ENCODE measurements at places on chromosomes 4 and X.
A peak's percentile ranks its signal among the peaks of the same experiment; 100 is the strongest.

GRCh38 chrX:99078301-99078700 is 1331.8 kb downstream of the PCDH19 start:
- DNase-seq = no peak

GRCh38 chrX:4588056-4588455 is 874.6 kb upstream of the PRKX start:
- DNase-seq = no peak

DNA sequence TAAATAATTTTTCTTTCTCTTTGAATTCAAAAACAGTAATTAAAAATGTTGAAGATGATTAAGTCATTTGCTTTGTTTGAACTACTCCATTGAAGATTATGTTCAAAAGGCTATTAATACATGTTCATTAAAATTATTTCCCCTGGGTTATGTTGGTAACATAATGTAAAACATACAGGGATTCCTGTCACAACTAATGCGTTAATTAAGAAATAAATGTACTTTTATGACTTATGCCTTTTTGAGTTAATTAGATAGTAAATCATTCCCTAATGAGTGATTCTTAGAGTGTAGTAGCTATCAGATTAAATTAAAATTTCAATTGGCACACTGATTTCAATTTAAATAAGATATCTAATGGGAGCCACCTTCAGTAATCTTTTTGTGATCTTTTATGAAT is 549.1 kb downstream of the ANKRD50 start:
- no peak for DNase-seq

DNA sequence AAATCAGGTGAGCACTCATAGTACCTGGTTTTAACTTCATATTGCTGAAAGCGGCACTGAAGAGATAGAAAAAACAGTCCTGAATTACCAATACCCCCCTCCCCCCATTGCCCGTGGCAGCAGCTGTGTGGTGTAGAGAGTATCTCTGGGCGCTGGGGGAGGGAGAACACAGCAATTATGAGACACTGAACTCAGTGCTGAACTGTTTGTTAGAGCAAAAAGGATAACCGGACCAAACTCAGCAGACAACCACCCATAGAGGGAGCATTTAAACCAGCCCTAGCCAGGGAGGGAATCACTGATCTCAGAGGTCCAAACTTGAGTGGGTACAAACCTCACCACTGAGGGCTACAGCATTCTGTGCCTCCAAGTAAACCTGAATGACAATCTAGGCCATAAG is 457.4 kb upstream of the TEX13C start:
- no peak for DNase-seq

DNA sequence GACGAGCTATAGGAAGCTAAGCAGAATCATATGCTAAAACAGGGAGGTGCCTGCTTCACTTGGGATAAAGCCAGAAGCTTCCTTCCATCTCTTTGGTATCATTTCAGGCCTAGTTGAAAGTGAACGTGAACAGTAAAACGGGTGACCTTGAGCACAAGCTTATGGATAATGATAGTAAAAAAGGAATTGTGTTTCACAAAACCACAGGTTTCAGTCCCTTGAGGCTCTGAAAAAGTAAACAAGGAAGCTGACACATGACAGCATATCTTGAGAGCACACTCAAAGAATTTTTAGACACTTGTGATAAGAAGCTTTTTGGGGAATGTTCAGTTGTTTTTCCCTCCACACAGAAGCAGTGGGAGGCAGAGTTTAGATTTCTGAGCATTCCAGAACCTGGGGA is 286.1 kb downstream of the DCHS2 start:
- no peak for DNase-seq

DNA sequence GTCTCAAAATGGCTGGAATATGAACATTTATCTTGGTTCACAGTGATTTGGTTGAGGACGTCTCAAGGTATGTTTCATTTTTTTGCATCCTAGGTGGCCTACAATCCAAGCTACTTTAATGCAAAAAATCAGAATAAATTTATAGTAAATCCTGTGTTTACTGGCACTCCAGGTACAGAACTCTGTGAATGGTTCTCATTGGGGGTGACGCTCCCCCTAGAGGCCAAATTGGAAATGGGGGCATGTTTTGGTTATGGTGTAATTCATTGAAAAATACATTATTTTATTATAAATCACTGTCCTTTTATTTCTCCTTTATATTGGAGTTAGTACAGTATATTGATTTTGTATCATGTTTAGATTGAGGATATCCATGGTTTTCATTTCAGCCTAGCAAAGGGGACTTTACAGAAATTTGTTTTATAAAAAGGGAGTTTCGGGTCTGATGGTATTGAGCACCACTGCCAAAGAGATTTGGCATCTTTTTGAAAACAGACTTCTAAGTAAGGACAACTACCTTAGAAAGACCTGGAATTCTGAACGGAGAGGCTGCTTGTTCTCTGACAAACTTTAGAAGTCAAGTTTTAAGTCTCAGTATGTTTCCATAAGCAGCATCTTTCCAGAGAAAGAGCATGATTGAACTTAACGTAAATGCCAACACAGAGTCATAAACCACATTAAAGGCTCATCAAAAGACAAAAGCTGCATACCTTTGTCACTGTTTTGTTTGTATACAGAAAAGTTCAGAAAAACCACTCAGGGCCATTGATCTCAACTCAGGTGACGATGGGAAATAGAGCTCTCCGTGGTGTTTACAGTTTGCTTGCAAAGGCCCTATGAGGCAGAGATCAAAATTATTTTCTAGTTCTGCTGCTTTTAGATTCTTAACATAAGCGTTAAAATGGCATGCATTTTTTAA is 19.4 kb downstream of the MTM1 start:
- peak; percentile 65 for DNase-seq

GRCh38 chr4:140315970-140316369 is 57.5 kb upstream of the SCOC start:
- no peak for DNase-seq

- no peak for DNase-seq
Measured at GRCh38 chr4:152630324-152630723, 49.5 kb downstream of the TMEM154 start.

DNA sequence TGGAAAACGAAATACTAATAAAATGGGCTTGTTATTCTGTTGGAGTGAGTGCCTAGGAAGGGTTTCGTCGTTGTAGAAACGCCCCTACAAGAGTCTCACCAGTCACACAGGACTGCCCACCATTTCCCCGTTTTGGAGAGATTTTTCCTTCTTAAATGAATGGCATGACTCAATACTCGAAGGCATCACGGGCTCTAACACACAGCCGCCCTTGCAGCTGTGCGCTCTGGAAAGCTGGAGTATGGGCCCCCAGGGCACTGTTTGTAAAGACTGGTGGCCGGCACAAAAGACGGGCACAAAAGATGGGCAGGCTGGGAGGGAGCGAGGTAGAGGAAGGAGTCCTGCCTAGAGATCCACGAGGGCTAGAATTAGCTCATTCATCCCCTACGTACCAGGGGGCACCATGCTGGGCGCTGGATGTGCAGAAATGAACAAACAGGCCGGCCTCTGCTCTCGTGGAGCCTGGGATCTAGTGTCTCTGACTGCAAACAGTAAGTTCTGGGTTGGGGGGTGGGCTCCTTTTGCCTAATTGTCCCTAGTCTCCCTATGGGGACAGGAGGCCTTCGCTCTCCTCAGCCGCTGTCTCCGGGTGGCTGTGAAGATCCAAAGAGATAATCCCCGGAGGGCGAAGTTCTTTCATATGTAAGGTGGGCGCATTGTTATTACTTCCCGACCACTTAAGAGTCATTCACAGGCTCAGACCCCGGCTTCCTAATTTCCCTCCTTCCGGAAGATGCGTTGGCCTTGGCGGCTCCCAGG is 1.0 kb upstream of the SFRP2 start:
- no peak for DNase-seq

DNA sequence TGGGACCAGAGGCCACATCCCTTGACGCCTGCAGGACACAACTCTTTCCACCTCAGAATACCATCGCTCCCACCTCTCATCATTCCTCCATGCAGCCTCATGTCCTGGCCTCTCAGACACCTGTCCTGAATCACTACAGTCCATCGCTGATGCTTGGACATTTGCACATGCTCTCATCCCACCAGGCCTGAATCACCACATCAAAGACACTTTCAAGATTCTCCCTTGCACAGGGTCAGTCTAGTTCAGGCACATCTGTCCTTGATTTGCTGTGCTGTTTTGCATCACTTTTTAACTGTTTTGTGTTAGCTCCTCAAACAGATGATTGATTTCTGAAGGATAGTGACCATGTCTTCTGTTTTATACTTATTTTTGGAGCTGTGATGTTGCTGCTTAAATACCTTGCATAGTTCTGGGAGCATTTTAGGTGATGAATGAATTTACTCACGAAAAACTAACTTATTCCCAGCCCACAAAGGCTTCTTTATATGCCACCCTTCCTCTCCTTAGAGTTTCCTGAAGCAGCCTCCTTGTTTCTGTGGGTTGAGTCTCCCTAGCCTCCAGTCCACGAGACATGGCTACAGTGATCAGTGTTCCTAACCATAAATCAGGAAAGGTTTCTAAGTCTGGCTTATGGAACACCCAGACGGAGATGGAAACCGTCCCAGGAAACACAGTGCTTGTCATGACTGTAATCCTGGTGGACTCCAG is 2.6 kb downstream of the FAM114A1 start:
- no peak for DNase-seq

DNA sequence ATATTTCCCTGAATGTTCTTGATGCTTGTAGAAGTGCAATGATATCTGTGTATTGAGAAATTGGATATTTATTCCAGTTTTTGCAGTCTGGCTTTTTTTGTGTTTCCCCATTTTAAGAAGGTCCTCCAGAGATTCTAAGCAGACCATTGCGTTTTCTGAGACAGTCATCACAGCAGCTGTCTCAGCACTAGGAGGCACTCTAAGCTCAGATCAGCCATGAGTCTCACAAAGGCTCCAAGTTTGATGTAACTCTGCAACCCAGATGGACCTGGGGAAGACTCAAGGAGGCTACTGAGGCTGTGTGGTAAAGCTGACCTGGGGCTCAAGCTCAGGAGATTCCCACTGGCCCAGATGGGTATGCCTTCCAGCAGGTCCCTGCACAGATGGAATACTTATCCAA is 89.3 kb upstream of the CYLC1 start:
- no peak for DNase-seq

GRCh38 chr4:10007436-10007740 is 13.9 kb downstream of the SLC2A9 start:
- peak; percentile 44 for DNase-seq

DNA sequence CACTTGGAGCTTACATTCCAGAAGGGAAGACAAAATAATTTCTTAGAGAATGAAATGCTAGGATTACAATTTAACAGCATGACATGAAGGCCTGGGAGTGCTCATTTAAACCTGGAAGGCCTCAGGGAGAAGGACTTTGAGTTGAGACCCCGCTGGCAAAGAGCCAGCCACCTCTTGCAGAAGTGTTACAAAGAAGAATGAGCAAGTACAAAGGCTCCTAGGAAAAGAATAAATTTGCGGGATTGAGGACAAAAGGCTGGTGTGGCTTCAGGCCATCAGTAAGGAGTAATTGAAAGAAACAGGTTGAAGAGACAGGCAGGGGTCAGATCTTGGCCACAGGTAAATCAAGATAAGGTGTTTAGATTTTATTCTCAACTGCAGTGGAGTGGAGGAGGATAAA is 3.1 kb upstream of the ELOVL6 start:
- DNase-seq = no peak

GRCh38 chr4:15930314-15930713 is 8.2 kb downstream of the FGFBP1 start:
- peak; percentile 12 for DNase-seq

GRCh38 chr4:120769227-120769626 is 153.3 kb downstream of the PRDM5 start:
- no peak for DNase-seq

DNA sequence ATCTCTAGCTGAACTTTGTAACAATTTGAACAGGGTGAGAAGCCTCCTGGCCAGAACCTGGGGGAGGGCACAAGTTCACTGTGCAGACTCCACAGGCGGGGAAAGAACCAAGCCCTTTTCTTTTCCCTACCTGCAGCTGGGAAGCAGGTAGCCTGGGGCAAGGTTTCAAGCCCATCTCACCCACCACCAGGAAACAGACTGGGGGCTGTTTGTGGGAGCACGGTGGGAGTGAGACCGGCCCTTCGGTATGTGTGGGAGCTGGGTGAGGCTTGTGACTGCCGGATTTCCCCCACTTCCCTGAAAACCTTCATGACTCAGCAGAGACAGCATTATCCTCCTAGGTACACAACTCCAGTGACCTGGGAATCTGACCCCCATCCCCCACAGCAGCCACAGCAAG is 211.7 kb downstream of the ZNF674 start:
- no peak for DNase-seq

DNA sequence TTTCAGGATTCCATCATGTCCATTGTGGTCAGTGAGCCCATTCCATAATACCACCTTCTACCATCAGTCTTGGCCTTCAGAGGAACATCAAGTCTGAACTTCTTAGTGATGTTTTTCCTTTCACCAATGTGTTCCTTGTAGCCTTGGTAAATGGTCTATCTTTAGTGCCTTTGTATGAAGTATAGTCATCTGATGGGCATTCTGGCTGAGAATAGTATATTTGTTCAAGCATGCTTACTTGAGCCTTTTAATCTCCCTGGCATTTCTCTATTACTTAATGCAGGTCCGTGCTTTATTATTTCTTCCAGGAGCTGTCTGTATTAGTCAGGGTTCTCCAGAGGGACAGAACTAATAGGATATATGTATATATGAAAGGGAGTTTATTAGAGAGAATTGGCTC is 99.7 kb downstream of the TLL1 start:
- DNase-seq = no peak

- no peak for DNase-seq
Measured at GRCh38 chr4:42411803-42412202, 14.5 kb downstream of the SHISA3 start.

DNA sequence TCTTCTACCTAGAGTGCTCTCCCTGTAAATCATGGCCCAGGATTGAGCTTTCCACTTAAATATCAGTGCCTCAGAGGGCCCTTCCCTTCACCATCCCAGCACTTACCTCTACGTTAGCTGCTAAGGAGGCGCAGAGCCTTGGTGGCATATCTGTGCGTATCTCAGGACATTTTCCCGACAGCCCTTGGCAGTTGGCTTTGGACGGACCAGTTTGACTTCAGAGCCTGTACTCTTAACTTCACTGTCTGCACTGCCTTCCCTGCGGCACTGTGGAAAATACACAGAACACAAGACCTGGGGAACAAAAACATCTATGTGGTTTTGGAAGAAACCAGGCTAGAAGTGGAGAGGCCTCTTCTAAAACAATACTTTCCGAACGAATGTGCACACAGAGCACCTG is 2.4 kb downstream of the TADA2B start:
- no peak for DNase-seq

- no peak for DNase-seq
Measured at GRCh38 chr4:143437937-143438336, 75.6 kb upstream of the SMARCA5 start.

DNA sequence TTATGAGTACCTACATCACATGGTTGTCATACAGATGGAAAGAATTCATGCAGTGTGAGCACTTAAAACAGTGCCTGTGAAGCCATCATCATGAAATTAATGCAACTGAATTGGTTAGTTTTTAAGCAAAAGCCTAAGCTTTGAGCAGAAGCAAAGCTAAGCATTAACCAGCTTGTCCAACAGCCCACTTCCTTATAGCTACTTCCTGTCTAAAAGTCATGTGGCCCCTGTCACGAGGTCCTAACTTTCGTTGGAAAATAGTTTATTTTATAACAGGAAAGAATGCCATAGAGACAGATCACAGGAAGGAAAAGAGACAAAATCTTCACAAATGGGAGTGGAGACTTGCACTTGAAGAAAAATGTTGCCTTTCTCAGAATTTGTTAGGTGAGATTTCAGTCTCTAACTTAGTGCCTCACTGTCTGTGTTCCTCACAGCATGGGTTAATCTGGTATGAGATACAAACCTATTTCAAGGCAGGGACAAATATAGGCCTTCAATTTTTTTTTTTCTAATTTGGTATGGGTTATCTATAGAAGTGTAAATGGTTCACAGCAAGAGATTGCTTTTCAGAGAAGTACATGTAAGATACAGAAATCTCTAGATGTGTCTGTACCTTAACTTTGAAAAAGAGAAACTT is 27.7 kb upstream of the VCX start:
- DNase-seq = no peak

Measured in activated naive CD4-positive, alpha-beta T cell treated with anti-CD3 and anti-CD28 coated beads for 36 hours (primary cell).